NAMALWA (cell line): ENCODE measurements at places on chromosomes 1 and 21.
A peak's percentile ranks its signal among the peaks of the same experiment; 100 is the strongest.

DNA sequence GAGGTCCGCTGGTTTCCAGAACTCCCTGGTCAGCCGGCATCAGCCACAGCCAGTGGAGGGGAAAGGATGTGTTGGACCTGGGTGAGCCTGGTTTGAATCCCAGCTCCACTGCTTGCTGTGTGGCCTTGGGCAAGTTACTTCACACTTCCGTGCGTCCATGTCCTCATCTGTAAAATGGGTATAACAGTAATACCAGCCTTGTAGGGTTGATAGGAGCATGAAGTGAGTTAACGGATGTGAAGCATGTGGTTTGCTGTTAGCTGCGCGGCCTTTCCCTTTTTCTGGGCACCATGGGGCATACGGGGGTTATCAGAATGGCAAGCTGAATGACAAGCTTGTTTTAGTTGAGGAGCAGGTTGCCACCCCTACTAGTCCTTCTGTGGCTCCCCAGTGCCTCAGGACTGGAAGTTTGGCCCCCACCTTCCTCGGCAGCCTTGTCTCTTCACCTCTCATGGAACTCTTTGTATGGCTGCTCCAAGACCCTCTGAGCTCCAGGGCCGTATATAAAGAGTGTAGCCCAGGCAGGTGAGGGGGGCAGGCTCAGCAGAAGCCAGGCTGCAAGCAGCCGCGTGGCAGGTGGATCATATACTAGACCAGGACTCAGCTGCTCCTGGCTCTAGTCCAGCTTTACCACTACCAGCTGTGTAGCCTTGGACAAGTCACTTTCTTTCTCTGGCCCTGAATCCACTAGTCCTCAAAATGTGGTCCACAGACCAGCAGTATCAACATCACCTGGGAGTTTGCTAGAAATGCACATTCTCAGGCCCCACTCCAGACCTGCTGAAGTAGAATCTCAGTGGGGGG lies 95.4 kb downstream of the LACTBL1 start:
- DNase-seq, result no peak

- DNase-seq, result no peak
Observed at GRCh38 chr1:204376465-204376864, 16.7 kb upstream of the PLEKHA6 start.

- no peak for DNase-seq
Observed at GRCh38 chr1:985126-985525, 3.2 kb upstream of the PERM1 start.

DNA sequence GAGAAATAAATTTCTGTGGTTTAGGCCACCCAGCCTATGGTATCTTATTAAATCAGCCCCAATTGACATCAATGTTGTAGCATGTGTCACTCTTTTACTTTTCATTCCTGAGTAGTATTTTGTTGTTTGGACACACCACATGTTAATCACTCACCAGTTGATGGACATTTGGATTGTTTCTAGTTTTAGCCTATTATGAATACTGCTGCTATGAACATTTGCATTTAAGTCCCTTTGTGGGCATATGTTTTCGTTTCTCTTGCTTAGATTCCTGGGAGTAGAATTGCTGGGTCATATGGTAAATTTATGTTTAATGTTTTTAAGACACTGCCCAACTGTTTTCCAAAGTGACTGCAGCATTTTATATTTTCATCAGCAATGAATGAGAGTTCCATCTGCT lies 50.2 kb upstream of the NUF2 start:
- no peak for DNase-seq

DNA sequence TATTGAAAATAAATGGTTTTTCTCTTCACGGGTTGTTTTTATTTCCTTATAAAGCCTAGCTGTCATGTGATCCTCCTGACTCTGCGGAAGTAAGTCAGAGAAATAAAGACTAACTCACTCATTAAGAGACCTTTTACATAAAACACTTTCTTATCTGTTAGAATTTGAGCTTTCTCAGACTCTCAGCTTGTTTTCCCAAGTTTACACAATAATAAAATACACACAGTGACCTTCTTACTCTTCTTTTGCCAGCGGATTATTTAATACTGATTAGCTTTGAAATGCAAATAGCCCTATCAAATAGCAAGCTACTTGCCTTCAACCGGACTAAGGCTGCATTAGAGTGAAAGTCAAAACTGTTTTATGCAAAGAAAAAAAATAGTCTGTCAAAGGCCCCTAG lies 45.5 kb upstream of the CXADR start:
- DNase-seq, result no peak

DNA sequence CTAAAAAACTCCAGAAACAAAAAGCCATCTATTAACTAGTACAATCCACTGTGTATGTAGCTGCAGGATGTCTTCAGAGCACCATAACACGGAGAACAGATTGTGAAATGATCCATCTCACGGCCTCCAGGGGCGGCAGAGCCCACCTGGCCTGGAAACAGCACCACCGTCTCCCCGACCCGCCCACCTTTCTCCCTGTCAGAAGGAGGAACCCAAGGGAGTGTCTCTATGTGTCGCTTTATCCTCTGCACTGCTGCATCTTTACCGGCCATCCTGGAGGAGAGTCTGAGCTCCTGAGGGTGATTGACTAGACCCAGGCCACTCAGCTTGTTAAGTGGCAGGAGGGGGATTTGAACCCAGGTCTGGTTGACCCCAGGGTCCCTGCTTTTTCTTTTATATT lies 405.0 kb downstream of the MATN1 start:
- no peak for DNase-seq

DNA sequence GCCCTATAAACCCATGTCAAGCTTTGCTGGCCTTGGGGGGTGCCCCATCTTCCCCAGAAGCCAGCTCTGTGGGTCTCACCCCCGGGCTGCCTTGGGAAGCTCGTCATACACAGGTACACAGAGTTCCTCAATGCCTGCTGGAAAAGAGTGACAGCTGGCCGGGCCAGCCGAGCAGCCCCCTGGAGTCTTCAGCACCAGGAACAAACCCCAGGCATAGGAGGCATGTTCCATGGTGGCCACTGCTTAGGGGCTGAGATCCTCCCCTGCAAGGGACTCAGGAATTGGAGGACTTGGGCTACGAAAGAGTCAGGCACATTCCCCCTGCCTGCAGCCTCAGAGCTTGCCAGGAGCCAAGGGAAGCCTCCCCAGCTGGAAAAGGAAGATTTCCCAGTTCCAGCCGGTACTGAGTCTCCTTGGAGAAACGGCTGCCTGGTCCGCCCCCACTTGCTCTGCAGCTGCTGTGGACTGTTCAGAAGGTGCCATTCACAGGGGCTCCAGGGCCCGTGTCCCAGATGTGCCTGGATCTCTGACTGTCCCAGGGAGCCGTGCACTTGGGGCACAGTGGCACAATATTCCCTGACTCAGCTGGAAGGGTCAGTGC lies 89.5 kb downstream of the STUM start:
- no peak for DNase-seq

DNA sequence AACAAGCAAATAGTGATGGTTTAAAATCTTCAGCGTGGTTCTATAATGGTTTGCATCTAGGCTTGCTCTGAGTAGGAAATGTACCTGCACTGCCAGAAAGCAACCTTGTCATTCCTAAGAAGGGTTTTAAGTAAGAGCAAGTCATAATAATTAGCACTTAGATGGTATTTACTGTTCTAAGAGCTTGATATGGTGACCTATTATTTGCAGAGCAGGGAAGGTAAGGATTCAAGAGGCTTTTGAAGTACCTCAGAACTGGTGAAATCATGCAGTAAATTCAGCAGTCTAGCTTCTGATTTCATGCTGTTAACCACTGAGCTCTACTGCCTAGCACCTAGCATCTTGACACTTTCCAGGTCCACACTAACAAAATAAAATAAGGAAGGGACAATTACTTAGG lies 23.7 kb downstream of the ATP1A1 start:
- no peak for DNase-seq

- DNase-seq, result no peak
Observed at GRCh38 chr1:60573121-60573520, 499.6 kb upstream of the C1orf87 start.

DNA sequence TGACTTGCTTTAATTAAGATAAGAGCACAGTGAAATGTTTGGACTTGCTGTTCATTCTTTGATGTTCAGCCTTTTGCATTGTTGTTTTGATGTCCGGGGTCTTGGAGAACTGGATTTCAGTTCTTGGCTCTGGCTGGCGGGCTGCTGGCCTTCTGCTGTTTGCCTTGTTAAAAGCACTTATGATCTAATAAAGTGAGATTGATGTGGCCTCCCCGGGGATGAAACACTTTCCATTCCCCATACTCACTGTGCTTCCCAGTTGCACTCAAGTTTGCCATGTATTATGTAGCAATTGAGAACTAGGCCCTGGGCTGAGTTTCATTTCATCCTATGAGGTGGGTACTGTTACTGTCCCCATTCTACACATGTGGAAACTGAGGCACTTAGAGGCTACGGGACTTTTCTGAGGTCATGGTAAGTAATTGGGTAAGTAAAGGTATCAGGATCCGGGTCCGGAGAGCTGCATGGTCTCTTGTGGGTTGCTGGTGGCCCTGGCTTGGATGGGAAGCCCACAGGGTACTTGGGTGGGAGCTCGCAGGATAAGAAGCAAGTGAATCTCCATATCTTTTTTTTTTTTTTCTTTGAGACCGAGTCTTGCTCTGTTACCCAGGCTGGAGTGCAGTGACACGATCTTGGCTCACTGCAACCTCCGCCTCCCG lies 127.7 kb upstream of the ZBTB40 start:
- DNase-seq, result no peak

DNA sequence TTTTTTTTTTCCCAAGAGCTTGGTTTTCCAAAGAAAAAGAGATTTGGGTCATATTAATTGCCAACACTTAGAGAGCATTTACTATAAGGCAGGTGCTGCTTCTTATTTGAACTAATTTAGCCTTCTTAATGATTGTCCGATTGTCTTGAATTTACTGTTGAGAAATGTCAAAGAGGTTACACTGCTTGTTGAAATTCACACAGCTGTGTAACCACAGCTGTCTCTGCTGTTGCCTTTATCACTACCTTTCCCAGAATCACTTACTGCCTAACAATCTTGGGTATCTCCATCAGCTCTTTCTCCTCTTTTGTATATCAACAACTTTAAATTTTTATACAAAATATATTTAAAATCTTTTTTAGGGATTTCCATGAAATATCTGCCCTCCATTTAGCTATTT lies 115.6 kb downstream of the UCHL5 start:
- no peak for DNase-seq

DNA sequence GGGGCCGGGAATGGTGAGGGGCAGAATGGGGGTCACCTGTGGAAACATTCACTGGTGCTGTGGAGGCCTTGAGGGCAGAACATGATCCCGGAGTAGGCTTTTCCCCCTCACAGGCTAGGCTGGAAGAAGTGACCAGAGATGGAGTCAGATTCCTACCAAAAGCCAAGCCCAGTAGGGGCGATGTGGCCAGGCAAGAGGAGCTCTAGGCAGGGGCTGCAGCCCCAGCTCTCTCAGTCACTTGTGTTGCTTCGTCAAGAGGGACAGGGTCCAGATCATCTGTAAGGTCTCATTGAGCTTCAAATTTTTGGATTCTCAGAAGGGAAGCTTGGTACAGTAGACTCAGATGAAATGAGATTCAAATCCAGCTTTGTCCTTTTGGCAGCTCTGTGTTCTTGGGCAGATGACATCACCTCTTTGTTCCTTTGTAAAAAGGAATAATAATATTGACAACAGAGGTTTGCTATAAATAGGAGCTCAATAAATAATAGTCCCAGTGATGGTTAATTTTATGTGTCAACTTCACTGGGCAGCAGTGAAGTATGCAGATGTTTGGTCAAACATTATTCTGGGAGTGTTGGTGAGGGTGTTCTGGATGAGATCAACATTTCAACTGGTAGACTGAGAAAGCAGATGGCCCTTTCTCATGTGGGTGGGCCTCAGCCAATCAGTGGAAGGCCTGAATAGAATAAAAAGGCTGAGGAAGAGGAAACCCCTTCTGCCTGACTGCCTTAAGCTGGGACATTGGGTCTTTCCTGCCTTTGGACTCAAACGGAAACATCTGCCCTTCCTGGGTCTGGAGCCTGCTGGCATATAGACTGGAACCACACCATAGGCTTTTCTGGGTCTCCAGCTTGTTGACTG lies 324.7 kb upstream of the USP24 start:
- DNase-seq, result no peak

GRCh38 chr1:54883349-54884102 lies 3.5 kb downstream of the DHCR24 start:
- DNase-seq, result no peak

- DNase-seq, result no peak
Observed at GRCh38 chr1:93603601-93604000, 78.0 kb downstream of the BCAR3 start.

DNA sequence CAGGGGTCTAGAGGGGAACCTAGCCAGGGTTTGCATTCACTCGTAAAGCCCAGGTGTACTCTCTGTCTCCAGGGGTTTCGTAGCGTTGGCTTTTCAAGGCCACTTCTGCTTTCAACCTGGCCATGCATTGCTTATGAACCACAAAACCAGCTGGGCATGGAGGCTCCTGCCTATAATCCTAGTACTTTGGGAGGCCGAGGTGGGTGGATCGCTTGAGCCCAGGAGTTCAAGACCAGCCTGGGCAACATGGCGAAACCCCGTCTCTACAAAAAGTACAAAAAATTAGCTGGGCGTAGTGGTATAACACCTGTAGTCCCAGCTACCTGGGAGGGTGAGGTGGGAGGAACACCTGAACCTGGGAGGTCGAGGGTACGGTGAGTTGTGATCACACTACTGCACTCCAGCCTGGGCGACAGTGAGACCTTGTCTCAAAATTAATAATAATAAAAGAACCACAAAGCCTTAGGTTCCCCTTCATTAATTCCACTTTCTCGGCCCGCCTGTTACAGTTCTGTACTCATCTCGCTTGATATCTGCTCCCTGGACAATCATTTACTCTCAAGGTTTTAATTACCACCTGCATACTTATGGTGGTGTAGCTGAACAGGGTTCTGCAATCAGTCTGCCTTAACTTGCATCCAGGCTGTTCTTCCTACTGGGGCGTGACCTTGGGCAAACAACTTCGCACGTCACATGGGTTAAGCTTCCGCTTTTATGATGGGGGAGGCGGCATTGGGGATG lies 6.1 kb downstream of the SLC16A4 start:
- peak; percentile 91 for DNase-seq

- no peak for DNase-seq
Observed at GRCh38 chr1:9238134-9238533, 3.6 kb downstream of the H6PD start.

DNA sequence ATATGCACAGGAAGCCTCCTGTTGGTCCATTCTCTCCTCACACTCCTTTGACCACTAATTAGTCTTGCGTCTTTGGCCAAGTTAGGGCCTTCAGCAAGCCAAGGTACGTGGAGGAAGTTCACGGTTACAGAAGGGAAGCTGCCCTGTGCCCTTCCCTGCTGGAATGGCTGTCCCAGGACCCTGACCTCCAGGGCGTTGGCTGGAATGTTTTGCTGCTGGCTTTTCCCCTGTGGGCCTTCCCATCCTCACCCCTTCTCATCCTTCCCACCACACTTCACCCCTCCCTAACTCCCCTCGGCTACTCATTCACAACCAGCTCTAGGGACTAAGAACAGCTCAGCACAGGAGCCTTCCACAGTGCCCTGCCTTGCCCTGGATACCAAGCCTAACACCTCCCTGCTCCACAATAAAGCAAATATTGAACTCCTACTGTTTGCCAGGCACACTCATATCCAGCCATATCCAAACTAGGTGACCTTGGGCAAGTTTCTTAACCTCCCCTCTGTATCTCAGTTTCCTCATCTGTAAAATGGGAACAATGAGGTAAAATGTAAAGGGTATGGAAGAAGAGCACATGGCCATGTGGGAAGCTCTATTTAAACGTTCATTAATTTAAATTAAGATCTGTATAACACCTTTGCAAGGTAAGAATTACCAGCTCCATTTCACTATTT lies 8.8 kb upstream of the CDCP2 start:
- no peak for DNase-seq
